Stimulated activated CD4-positive, alpha-beta T cell treated with anti-CD3 and anti-CD28 coated beads, Interleukin-1b, Interleukin-23, amount 100 ng/mL, for 24 hours (primary cell): ENCODE measurements at places on chromosomes 16 and 17.

DNA sequence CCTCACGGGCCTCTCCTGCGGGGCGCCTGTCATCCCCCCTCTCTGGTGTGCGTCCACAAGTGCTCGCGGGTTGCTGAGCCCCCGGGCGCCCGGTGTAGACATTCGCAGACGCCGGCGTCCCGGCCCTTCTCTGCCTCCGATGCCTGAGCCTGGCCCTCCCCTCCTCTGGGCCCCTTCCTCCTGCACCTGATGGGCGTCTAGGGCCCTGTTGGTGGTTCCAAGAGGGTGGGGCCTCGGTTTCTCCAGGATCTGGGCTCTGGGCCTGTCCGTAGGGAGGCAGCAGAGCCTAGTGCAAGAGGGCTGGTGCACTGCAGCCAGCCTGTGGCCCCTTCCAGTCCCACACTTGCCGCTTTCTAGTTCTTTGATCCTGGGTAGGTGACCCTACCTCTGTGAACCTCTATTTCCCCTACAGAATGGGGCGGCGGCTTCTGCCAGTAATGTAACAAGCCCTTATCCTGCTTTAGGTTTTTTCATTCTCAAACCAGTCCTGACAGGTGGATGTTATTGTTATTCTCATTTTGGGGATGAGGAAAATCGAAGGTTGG lies 623 bp downstream of the E4F1 start:
- DNase-seq: no peak

DNA sequence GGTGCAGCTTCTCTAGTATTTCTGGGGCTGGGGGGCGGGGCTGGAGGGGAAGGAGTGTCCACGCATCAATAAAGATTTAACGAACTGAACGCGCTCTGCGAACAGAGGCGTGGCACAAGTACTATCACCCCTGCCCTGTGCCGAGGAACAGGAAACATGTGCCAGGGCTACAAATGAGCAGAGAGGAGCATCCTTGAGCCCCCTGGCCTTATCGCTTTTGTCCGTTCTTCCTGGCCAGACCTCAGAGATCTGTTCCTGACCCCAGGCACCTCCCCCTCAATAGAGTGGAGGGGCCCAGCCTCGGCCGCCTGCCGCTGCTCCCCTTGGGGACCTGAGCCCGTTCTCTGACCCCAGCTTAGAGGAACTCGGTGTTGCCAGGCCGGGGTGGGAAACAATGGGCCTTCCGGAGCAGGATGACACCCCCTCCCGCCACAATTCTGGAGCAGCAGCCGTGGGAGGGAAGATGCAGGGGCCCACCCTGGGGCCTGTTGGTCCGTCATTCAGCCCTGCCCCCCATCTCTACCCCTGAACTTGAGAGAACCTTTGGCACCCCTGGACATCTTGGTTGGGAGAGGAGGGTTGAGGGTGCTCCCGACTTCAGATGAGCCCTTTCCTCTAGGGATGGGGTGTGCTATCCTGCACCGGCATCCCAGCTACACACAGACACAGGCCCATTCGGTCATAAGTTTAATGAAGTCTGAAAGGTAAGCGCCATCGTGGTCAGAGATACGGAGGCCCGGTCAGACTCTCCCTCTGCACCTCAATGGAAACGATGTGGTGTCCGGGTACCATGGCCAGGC lies 1.1 kb downstream of the NAA38 start:
- no peak for DNase-seq

DNA sequence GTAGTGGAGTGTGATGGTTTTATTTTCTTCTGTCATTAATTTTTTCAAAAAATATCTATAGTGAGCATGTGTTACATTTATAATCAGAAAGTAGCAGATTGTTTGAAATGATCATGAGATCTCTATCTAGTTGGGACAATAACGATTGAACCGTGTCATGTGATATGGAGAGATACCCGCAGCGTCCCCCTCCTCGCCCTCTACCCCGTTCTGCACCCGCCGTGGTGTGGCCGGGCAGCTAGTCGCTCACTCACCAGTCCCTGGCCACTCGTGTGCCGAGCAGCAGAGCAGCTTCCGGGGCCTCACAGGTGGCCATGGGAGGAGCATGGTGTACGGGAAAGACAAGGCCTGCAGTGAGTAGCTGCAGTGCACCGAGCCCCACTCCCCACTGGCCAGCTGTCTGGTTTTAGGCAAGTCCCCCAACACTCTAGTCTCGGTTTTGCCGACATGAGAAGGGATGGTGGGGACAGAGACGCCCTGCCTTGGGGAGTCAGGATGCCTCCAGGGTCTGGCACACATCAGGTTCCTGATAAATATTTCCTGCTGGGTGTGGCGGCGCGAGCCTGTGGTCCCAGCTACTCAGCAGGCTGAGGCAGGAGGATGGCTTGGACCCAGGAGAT lies 15.3 kb downstream of the MLYCD start:
- DNase-seq: no peak

GRCh38 chr17:63173903-63174302 lies 207.9 kb downstream of the TANC2 start:
- DNase-seq: no peak

DNA sequence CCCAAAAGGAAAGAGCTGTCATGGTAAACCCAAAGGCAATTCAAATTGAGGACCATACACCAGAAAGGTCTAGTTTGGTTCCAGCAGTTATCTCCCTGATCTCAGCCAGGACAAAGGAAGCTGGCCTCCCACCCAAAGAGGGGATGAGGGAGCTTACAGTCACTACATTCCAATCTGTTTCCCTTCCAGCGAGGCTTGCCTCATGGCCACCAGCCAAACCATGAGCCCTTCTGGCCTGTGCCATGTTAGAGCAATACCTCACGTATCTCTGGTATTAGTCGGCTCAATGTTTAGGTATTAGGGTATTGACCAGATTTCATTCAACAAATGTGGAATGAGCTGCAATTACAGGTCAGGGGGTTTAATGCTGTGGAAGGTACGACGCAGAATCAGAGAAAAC lies 8.4 kb downstream of the NDUFAB1 start:
- no peak for DNase-seq

DNA sequence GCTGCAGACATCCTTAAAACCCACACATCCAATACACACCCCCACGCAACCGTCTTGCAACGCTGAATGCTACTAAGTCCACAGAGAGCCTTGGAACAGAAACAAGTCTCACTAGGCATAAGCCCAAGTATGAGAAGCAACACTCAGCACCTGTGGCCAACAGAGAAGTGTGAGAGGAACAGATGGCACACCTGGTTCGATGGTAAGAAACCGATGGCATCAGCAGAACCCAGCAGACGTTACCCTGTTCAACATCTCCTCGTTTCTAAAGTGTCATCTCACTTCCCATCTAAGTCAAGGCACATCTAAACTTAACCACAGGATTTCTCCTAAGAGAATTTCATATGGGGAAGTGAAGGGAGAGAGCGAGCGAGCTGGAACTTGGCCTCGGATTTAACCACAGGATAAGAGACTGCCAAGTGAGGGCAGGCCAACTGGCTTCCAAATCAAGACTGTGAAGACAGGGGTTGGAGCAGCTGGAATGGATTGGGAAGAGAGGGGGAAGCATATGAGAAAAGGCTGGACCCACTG lies 41.0 kb downstream of the NXPH3 start:
- DNase-seq: no peak

DNA sequence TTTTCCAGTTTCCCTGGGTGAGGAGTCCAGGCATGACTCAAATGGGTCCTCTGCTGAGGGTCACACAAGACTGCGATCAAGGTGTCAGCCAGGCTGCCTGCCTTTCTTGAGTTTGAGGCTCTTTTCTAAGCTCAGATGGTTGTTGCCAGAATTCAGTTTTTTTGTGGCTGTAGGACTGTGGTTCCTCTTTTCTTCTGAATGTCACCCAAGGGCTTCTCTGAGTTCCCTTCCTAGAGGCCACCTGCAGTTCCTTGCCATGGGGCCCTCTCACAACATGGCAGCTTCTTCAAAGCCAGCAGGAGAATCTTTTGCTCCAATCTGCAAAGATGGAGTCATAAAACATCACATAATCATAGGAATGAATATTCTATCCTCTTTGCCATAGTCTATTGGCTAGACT lies 17.5 kb downstream of the LIMD2 start:
- no peak for DNase-seq

DNA sequence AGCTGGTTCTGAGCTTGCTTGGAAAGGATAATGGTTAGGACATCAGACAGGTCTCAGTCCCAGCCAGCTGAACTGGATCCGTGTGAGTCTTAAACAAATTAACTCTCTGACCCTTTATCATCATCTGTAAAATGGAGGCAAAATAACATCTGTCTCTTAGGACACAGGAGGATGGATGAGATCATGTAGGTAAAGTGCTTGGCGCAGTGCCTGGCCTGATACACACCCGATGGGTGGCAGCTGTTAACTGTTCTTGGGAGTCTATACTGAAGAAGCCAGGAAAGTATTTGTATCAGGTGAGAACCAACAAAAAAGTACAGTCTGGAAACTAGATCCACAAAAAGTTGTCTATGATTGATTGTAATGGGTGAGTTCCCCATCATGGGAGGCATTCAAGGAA lies 188.6 kb downstream of the C16orf78 start:
- no peak for DNase-seq

DNA sequence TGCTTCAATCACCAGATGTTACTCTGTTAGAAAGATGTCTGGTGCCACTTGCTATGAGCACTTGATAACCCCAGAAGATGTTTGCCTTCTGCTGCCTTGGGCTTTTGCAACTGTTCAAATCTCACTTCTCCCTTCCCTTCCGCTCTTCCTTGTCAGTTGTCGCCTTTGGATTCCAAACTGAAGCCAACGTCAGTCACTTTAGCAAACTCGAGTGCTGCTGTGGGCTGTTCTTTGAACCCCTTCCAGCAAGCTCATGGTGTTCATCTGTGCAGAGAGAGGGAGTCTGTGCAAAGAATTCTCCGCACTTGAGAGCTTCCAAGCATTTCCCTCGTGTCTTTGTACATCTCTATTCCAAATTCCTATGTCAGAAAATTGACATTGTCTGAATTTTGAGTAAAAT lies 879.4 kb downstream of the CDH11 start:
- DNase-seq: no peak

DNA sequence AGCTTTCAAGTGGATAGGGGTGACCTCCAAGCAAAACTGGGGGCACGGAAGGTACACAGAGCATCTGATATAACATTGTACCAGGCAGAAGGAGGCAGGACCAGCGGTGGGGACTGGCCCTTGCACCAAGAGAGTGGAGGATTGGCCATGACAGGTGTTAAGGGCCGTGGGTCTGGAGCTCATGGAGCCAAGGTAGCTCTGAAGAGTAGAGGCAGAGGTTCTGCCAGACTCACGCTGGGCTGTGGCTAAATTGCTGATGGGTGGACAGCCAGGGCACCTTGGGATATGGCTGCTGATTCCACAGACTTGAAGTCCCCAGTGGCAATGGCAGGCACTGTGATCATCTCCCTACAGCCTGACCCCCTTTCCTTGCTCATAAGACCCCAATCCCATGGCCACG lies 65.9 kb upstream of the NKD1 start:
- no peak for DNase-seq

DNA sequence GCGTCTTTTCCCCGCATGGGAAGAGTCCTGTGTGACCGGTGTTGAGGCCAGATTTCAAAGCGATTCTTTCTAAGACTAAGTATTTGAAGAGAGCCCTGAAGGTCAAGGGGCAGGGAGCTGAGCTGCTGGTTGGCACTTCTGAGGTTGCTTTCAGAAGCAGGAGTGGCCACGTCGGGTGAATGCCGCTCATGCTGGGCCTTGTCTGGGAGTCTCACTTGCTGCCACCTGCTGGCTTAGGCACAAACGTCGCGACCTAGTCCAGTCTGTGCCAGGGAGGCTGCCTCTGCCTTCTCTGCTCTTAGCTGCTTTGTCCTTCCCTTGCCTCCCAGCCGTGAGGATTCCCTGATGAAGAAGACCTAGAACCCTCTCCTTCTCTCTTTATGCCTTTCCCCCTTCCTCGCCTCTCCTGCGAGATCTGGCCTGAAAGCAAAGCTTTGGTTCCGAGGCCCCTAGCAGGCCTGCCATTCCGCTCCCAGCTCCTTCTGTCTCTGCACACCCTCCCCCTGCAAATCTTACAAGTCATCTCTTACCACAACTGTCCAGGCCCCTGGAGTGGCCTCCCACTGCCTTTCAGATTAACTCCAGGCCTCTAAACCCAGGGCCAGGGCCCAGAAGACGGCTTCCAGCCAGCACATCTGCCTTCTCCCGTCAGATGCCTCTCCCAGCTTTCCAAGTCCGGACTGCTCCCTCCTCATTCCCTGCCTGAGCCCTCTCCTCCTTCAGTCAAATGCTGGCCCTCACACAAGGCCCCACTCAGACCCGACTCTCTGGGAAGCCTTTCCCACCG lies 11.4 kb downstream of the CTNS start:
- DNase-seq: peak; percentile 18

GRCh38 chr16:1258225-1258600 lies 2.3 kb downstream of the TPSD1 start:
- no peak for DNase-seq

DNA sequence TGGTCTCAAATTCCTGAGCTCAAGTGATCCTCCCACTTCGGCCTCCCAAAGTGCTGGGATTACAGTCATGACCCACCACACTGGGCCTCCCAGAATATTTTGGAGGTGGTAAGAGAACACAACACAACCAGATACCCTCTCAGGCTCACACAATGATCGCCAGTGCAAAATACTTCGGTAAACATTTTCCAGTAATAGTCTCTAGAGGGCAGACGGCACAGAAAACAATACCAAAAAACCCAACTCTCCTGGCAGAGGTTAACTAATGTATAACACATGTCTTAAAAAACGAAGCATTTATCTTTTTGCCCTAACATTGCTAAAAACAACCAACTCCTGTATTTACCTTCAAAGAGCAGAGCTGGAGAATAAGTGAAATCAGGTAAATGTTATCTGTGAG lies 10.5 kb downstream of the NUFIP2 start:
- no peak for DNase-seq

GRCh38 chr17:20203761-20204263 lies 194.7 kb downstream of the SPECC1 start:
- no peak for DNase-seq

- peak; percentile 53 for DNase-seq
Observed at GRCh38 chr16:83956336-83957289, 3.6 kb downstream of the OSGIN1 start.

- no peak for DNase-seq
Observed at GRCh38 chr16:24328835-24329452, 72.8 kb downstream of the CACNG3 start.

GRCh38 chr17:27318633-27319032 lies 24.7 kb downstream of the WSB1 start:
- no peak for DNase-seq

DNA sequence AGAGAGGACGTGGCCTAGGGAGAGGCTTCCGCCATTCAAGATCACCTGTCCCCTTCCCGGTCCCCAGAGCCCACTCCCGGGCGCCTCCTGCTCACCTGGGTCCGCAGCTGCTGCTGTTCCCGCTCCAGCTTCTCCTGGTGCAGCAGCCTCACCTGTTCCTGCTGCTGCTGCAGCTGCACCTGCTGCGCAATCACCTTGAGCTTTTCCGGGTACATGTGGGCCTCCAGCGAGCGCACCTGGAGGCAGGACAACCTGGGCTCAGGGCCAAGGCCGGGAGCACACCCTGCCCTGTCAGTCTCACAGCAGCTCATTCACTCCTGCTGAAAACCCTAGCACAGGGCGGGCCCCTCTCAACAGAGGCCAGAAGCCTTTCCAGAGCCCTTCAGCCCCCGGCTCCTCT lies 12.5 kb downstream of the TFAP4 start:
- DNase-seq: no peak

GRCh38 chr17:42607769-42608168 lies 1.4 kb downstream of the RETREG3 start:
- DNase-seq: no peak
